ENCODE measurements at places on chromosomes 12 and 14.

GRCh38 chr14:92122761-92123160, 992 bp downstream of the CPSF2 start:
- DNase-seq: no peak

- peak; percentile 83 for DNase-seq
Measured at GRCh38 chr14:21106498-21107282, 5.8 kb downstream of the TMEM253 start.

GRCh38 chr12:25710128-25710527, 157.0 kb upstream of the LMNTD1 start:
- DNase-seq: no peak

DNA sequence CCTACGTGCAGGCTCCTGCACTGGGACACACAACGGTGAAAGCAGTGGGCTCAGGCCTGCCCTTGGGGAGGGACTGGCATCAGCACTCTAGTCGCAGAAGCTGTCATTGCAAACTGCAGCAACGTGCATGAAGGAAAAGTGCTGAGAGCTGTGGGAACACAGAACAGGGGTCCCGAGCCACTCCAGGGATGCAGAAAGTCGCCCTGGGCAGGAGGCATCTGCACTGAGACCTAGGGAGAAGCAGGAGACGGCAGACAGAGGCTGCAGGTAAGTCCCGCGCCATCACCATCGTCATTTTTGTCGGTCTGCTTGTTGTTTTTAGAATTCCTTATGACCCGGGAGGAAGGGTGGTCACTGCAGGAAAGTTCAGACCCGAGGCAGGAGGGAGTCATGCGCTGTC, 21.6 kb upstream of the RIMBP2 start:
- DNase-seq: no peak

DNA sequence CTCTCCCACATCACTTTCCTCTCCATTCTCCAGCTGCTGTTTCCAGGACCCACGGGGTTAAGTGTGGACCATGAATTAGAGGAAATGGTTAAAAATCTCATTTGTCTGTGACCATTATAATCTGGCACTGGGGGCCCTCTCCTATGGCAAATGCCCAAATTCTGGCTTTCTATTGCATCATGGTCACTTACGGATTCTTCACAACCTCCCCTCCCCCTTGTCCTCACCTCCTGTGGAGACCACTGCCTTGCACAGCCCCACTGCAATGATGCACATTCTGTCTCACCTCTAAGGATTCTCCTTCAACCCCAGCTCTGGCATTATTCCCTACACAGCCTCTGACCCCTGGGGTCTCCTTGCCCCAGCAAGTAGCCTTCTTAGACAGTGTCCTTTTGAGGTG, 18.9 kb downstream of the BCAT1 start:
- no peak for DNase-seq

- no peak for DNase-seq
Measured at GRCh38 chr12:90226211-90226610, 517.6 kb upstream of the ATP2B1 start.

GRCh38 chr14:68233101-68233784, 413.7 kb downstream of the RAD51B start:
- no peak for DNase-seq

- no peak for DNase-seq
Measured at GRCh38 chr12:89883630-89884389, 175.2 kb upstream of the ATP2B1 start.

DNA sequence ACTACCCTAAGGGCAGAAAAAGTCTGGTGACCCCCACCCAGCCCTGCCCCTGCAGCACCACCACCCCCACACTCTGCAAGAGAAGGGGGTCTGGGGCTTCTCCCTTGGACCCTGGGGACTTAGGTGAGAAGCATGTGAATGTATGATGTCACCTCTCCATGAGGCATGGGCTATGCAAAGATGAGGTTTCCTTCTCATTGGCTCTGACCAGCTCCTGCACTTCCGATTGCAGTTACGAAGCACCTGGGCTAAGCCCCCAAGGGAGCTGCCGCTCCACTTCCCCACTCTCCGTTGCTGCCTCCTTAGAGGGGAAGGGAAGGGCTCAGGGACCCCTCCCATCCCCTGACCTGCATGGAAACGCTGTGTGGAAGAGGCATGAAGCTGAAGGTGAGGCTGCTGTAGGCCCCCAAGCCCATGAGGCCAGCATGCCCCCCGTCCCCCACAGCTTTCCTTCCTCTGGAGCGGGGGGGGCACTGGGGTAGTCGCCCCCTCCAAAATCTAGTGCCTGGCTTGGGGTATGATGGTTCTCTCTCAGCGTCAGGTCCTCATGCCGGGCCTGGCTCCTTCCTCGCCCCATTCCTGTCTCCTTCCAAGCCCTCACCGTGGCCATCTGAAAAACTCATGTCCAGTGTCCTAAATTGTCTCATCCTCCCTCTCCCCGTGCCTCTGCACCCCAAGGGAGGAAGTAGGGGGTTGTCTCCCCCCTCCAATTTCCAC, 5.5 kb upstream of the DDX23 start:
- no peak for DNase-seq
